ENCODE measurements at places on chromosomes 7 and 10. TPM values are rescaled to one million over a fixed set of nuclear protein-coding genes. Genes with fewer than 3 reads are reported as not detected.

Gene TMEM213
- 0.21 TPM for polyA plus RNA-seq

Gene CRHR2
- 1.3 TPM for polyA plus RNA-seq

Gene AMPH
- 3.6 TPM for polyA plus RNA-seq

Gene FKBP14
- polyA plus RNA-seq: 2.2 TPM

Gene MACC1
- polyA plus RNA-seq: 1.2 TPM

Gene SLC13A1
- not detected for polyA plus RNA-seq

Gene OR2A1
- polyA plus RNA-seq: 0.05 TPM

Gene RAB11FIP2
- 1.9 TPM for polyA plus RNA-seq

Gene UNC5B
- polyA plus RNA-seq: 27.9 TPM

Gene BRAF
- polyA plus RNA-seq: 11.4 TPM

Gene VWA2
- 3.7 TPM for polyA plus RNA-seq

Gene UPK3B
- polyA plus RNA-seq: 5.9 TPM

Gene UBTD1
- polyA plus RNA-seq: 48.8 TPM

Gene HOXA7
- 0.03 TPM for polyA plus RNA-seq

Gene KEL
- 1.9 TPM for polyA plus RNA-seq

Gene CLEC2L
- polyA plus RNA-seq: 1.9 TPM

Gene CALD1
- 34.3 TPM for polyA plus RNA-seq

Gene LRRD1
- polyA plus RNA-seq: not detected

Gene PLPP4
- polyA plus RNA-seq: 0.27 TPM

Gene CTNNA3
- polyA plus RNA-seq: 1.3 TPM

Gene METTL27
- polyA plus RNA-seq: 21.6 TPM

Gene WNT16
- polyA plus RNA-seq: 0.33 TPM

Gene CNPY1
- not detected for polyA plus RNA-seq

Gene LRRN3
- polyA plus RNA-seq: 0.32 TPM

Gene NACAD
- polyA plus RNA-seq: 1.3 TPM

Gene SFRP5
- polyA plus RNA-seq: 8.6 TPM

Gene GCK
- 4.3 TPM for polyA plus RNA-seq

Gene LMTK2
- polyA plus RNA-seq: 9.7 TPM

Gene NME8
- 0.44 TPM for polyA plus RNA-seq

Gene PIP
- not detected for polyA plus RNA-seq

Gene TET1
- 15.2 TPM for polyA plus RNA-seq

Gene SVOPL
- 1.4 TPM for polyA plus RNA-seq

Gene NKX1-2
- polyA plus RNA-seq: 12.7 TPM

Gene FAM221A
- 22.0 TPM for polyA plus RNA-seq

Gene ADAMTS14
- polyA plus RNA-seq: 2.0 TPM

Gene ORC5
- 7.8 TPM for polyA plus RNA-seq

Gene SPDYE11
- not detected for polyA plus RNA-seq

Gene GBX1
- not detected for polyA plus RNA-seq

Gene SUGCT
- 1.3 TPM for polyA plus RNA-seq

Gene GARIN1A
- polyA plus RNA-seq: not detected

Gene CDH23
- 6.3 TPM for polyA plus RNA-seq

Gene PSTK
- 4.4 TPM for polyA plus RNA-seq

Gene CLDN4
- polyA plus RNA-seq: 69.3 TPM

Gene AGMO
- polyA plus RNA-seq: 0.22 TPM

Gene NAPEPLD
- 4.2 TPM for polyA plus RNA-seq
